ENCODE measurements at places on chromosomes 6 and 20.

GRCh38 chr20:48098099-48098498 lies 312.8 kb upstream of the SULF2 start:
- DNase-seq: no peak

DNA sequence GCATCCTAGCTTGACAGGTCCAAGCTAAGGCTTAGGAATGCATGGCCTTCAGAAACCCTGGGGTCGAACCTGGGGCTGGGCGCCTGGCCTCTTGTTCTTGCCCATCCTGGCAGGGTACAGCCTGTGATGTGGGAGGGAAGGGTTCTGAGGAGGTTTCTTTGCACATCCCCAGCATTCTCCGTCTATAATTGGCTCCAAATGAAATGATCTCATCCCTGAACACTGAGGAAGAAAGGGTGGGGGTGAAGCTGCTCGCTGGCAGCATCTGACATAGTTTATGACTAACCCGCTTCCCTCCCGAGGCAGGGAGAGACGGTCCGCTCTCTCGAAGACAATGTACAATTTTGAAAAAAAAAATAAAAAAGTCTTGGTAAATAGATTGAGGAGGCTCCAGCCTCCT lies 67.1 kb upstream of the ZNFX1 start:
- DNase-seq: peak; percentile 86

DNA sequence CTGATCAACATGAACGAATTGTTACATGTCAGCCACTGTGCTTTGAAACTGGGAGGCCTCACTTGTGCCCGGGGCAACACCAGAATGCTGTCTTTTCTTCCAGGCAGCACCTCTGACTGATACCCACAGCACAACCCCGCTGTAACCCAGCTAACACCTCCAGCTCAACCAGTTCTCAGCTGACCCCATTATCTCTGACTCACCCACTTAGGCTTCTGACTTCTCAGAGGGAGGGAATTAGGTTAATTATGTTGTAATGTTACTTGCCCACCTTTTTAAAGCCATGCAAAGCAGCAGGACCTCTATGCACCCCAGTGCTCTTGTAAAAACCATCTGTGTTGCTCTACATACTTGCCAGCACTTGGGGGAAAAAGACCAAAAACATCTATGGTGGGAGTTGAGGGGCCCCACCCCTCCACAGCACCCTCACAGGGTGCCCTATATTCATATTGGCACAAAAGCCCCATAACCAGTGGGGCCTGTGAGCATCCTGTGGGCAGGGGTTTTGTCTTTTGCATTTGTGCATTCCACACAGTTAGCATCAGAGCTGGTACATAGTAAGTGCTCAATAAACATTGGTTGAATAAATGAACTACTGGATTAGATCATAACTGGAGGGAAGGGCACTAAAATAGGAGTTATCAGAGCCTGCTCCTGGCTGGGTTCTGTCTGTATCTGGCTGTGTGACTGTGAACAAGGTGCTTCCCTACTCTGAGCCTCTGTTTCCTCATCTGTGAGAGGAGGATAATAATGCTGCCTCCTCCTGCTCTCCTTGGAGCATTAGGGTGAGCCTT lies 22.3 kb downstream of the BNIP5 start:
- no peak for DNase-seq

DNA sequence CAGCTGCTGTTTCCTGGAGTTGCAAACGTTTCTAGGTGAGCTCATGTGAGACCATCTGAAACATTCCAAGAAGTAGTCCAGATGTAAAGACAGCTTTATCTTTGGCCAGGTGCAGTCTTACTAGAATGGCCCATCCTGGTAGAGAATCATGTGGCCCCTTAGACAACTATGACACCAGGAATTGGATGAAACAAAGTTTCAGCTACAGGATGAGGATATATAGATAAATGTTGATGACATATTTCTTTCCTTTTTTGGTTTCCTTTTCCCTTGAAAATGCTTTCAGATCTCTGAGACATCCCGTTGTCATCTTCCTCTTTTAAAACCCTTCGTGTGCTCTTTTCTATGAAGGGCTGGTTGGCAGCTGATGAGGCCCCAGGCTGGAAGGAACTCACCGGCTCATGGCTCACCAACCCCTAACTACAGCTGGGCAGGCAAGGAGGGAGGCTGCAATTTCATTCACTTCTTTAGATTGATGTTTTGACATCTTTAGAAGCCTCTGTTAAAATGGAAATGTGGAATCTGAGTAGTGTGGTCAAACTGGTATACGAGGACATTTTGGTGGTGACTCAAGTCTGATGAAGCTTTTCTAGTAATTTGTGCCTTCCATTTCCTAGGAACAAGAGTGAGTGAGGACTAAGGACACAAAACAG lies 167.9 kb upstream of the TNFAIP3 start:
- no peak for DNase-seq

DNA sequence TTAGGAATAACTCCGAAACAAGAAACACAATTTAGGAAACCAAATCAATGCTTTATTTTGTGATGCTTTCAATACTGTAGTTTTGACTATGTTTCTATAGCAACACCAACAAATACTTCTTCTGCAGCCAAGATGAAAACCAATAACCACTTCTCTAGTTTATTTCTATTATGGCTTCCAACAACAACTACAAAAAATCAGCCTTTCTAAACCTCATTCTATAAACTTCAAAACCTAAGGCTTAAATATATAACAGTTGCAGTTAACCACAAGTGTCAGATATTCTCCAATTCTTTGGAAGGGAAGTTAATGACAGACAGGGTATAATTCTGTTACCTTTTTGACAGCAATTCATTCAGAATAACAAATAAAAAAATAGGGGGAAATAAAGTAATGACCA lies 80.9 kb downstream of the EPB41L2 start:
- DNase-seq: no peak

Measured in A673 (cell line).